ENCODE measurements at places on chromosomes 4 and X. TPM values are rescaled to one million over a fixed set of nuclear protein-coding genes. Genes with fewer than 3 reads are reported as not detected.
A peak's percentile ranks its signal among the peaks of the same experiment; 100 is the strongest.

The SUPT20HL2 gene
- not detected for total RNA-seq

The CFI gene
- 1.1 TPM for total RNA-seq

The PPP2R2C gene
- total RNA-seq, result 2.7 TPM

The PASD1 gene
- not detected for total RNA-seq

The CXCL10 gene
- not detected for total RNA-seq

The PPBP gene
- not detected for total RNA-seq

The TAF7L gene
- total RNA-seq, result not detected

GRCh38 chrX:43910012-43910411 is 27.8 kb upstream of the MAOB start:
- no peaks in the 10 kb centered on the region for H3K36me3 ChIP-seq
- no peak for DNase-seq
- H3K27me3 ChIP-seq, result no peaks in the 10 kb centered on the region
- no peak overlapping the region for H3K4me3 ChIP-seq
- H3K4me1 ChIP-seq, result no peaks in the 10 kb centered on the region

DNA sequence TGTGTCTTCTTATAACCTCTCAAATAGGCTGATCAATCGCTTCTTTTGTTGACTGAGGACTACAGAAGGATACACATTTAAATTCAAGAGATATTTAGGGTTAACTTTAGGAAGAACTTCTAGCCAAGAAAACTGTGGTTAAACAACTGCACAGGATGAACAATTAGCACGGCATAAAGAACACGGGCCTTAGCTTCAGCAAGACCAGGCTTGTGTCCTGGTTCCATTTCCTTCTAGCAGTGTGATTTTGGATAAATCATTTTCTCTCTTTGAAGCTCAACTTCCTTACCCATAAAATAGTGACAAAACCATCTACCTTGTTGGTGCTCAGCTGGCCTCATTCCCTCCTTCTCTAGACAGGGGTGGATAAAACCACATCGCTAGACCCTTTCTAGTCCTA is 117.6 kb downstream of the TSPAN5 start:
- H3K27me3 ChIP-seq, result no peaks in the 10 kb centered on the region
- no peak overlapping the region for H3K4me3 ChIP-seq
- H3K4me1 ChIP-seq, result no peaks in the 10 kb centered on the region

DNA sequence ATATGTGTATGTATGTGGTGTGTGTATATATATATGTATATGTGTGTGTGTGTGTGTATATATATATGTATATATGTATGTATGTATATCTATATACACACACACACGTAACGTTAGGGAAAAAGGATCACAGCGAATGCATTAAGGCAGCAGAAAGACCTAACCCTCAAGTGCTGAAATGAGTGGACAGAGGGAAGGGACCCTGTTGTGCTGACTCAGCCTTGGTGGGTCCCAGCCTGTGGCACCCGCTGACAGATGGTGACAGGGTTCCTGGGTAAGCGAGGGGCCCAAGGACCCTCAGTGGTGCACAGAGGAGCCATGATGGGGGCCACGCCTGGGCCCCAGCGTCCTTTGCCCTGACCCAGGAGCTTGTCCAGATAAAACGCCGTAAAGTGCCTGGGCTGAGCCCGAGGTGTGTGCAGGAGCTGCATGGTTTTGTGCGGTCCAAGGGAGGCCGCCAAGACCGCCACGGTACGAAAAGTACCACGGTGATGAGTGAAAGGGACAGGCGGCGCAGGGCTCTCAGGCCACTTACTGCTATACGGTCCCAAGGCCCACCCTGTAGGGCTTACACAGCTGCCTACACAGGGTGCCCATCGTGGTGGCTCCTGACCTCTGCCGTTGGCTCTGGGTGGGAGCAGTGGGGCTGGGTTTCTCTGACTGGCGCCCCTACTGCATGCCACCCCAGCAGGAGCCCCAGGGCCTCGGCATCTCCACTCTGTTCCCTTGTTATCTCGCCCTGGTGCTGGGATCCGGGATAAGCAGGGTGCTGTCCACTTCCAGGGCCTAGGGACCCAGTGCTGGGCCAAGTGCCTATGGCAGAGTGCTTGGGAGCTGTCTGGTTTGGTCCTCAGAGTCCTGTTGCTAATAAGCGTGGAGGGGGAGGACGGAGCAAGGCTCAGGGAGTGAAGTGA is 10.0 kb downstream of the SH3BP2 start:
- H3K27me3 ChIP-seq, result no peaks in the 10 kb centered on the region
- peaks cover 54% of the 10 kb centered on the region for H3K4me1 ChIP-seq
- peak; percentile 8 for DNase-seq
- H3K27ac ChIP-seq, result no peak overlapping the region
- H3K4me3 ChIP-seq, result no peak overlapping the region

GRCh38 chr4:147493307-147493706 is 12.4 kb downstream of the EDNRA start:
- no peaks in the 10 kb centered on the region for H3K36me3 ChIP-seq
- no peaks in the 10 kb centered on the region for H3K4me1 ChIP-seq
- no peak overlapping the region for H3K4me3 ChIP-seq
- no peak for DNase-seq
- peak overlapping the region; percentile 16 for H3K27ac ChIP-seq
- H3K27me3 ChIP-seq, result no peaks in the 10 kb centered on the region

- H3K27ac ChIP-seq, result no peak overlapping the region
- H3K4me3 ChIP-seq, result peak overlapping the region; percentile 51
- DNase-seq, result no peak
Observed at GRCh38 chr4:3765271-3766035, 732 bp upstream of the ADRA2C start.

GRCh38 chr4:89446193-89446592 is 138.6 kb upstream of the GPRIN3 start:
- no peaks in the 10 kb centered on the region for H3K27me3 ChIP-seq
- no peak overlapping the region for H3K27ac ChIP-seq
- no peaks in the 10 kb centered on the region for H3K36me3 ChIP-seq
- H3K4me1 ChIP-seq, result no peaks in the 10 kb centered on the region
- no peak for DNase-seq

- no peaks in the 10 kb centered on the region for H3K36me3 ChIP-seq
- H3K27me3 ChIP-seq, result no peaks in the 10 kb centered on the region
- H3K4me3 ChIP-seq, result no peak overlapping the region
- H3K27ac ChIP-seq, result no peak overlapping the region
Observed at GRCh38 chr4:98516042-98516440, 142.4 kb downstream of the TSPAN5 start.

- H3K4me1 ChIP-seq, result peaks cover 23% of the 10 kb centered on the region
- H3K27me3 ChIP-seq, result no peaks in the 10 kb centered on the region
- no peak overlapping the region for H3K4me3 ChIP-seq
- peak overlapping the region; percentile 71 for H3K27ac ChIP-seq
Observed at GRCh38 chr4:99403380-99404184, 31.6 kb downstream of the ADH7 start.

DNA sequence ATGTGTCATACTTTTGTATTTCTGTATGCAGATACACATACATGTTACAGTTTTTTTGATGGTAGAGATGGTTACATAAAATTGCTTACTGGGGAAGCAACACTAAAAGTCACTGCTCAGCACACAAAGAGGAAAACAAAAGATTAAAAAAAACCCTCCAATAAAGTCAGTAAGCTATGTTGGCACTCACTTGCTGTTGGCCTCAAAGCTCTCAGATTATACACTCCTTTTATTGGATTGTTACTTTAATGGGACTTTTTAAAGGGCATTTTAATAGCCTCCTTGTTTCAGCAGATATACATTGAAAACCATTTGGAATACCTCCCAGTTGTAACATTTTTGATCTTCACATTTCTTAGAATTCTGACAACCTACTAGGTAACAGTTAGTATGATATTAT is 222.0 kb upstream of the HHIP start:
- DNase-seq, result no peak
- no peaks in the 10 kb centered on the region for H3K4me1 ChIP-seq
- H3K4me3 ChIP-seq, result no peak overlapping the region
- no peak overlapping the region for H3K27ac ChIP-seq
- H3K27me3 ChIP-seq, result no peaks in the 10 kb centered on the region

GRCh38 chrX:150234126-150234525 is 129.0 kb upstream of the MAMLD1 start:
- DNase-seq, result no peak
- peaks cover 2% of the 10 kb centered on the region for H3K4me1 ChIP-seq
- H3K36me3 ChIP-seq, result no peaks in the 10 kb centered on the region
- no peaks in the 10 kb centered on the region for H3K27me3 ChIP-seq
- no peak overlapping the region for H3K4me3 ChIP-seq

DNA sequence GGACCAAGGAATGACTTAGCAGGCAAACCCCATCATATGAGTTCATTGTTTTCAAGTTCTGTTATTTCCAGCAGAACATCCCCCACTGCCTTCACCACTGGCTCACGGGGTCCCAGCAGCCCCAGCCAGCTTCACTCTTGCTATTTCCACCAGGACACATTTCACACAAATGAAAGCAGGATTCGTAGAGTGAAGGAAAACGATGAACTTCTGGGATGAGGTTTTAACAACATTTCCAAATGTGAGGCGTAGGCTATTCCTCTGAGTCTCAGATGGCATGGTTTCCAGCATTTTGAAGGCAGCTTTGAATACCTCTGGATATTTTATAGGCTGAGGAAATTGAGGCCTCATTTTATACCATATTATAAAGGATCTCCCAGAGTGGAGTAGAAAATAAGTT is 32.9 kb upstream of the EGFL6 start:
- no peak for DNase-seq
- no peak overlapping the region for H3K4me3 ChIP-seq
- no peak overlapping the region for H3K27ac ChIP-seq
- H3K27me3 ChIP-seq, result no peaks in the 10 kb centered on the region
- no peaks in the 10 kb centered on the region for H3K36me3 ChIP-seq

DNA sequence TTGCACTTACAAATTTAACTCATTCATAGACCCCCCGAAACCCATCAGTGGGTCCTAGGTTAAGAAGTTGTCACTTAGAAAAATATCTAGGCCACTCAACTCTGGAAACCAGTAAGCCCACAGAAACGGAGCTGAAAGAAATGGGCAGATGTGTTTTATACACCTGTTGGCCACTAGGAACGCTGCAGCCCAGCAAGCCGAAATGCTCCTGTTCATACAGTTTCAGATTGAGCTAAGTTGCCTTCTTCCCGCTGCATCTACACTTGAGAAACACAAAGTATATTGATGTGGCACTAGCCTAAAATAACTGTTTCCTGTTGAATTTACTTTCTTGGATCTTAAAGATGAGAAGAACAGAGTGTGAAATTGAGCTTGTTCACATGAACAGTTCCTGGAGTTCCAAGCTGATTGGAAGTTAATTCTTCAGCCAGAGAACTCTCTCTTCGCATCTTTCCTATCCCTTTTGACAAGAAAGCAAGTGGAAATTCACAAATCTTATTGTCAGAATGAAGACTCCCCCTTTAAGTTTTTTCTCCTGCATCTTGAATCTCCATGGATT is 174.1 kb downstream of the RBMX2 start:
- no peaks in the 10 kb centered on the region for H3K4me1 ChIP-seq
- H3K27ac ChIP-seq, result no peak overlapping the region
- H3K27me3 ChIP-seq, result peaks cover 4% of the 10 kb centered on the region
- no peaks in the 10 kb centered on the region for H3K36me3 ChIP-seq

DNA sequence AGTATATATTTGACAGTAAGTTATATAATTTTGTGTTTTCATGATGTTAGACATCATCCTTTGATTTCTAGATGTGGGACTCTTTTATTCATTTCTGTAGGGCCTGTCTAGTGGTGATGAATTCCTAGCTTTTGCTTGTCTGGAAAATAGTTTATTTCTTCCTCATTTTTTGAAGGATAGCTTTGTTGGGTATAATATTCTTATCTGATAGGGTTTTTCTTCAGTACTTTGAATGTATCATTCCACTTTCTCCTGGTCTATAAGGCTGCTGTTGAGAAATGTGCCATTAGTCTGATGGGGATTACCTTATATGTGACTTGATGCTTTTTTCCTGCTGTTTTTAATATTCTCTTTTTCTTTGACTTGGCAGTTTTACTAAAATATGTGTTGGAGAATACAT is 1104.5 kb downstream of the FAT4 start:
- H3K27ac ChIP-seq, result no peak overlapping the region
- H3K27me3 ChIP-seq, result no peaks in the 10 kb centered on the region
- no peaks in the 10 kb centered on the region for H3K4me1 ChIP-seq
- DNase-seq, result no peak
- H3K36me3 ChIP-seq, result no peaks in the 10 kb centered on the region
- H3K4me3 ChIP-seq, result no peak overlapping the region

DNA sequence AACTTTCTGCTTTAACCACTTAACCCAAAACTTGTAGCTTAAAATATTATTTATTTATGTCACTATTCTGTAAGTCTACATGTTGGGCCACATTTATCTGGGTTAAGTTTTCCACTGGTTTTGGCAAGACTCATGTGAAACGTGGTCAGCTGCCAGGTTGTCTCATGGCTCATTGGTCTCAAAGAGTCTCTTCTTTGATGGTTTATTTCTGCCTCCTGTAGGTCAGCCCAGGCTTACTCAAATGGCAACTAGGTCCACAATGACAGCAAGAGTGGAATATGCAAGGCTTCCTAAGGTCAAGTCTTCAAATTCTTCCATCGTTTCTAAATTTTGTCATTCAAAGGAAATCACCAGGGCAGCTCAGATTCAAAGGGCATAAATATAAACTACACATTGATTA is 828.7 kb downstream of the PCDH7 start:
- DNase-seq, result no peak
- no peak overlapping the region for H3K27ac ChIP-seq
- no peaks in the 10 kb centered on the region for H3K36me3 ChIP-seq
- H3K27me3 ChIP-seq, result no peaks in the 10 kb centered on the region
- no peaks in the 10 kb centered on the region for H3K4me1 ChIP-seq
- no peak overlapping the region for H3K4me3 ChIP-seq

DNA sequence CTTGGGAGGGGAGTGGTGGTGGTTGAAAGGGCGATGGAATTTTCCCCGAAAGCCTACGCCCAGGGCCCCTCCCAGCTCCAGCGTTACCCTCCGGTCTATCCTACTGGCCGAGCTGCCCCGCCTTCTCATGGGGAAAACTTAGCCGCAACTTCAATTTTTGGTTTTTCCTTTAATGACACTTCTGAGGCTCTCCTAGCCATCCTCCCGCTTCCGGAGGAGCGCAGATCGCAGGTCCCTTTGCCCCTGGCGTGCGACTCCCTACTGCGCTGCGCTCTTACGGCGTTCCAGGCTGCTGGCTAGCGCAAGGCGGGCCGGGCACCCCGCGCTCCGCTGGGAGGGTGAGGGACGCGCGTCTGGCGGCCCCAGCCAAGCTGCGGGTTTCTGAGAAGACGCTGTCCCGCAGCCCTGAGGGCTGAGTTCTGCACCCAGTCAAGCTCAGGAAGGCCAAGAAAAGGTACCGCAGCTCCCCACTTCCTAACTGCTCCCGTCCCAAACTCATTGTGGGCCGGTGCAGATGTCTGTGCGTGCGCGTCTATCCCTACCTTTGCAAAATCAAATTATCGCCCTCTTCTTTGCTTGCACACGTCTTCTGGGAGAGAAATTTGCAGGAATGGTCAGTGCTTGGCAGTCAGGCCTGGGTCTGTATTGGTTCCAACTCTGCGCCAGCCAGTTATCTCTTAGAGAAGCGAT is 533 bp downstream of the IL15 start:
- peak overlapping the region; percentile 97 for H3K4me3 ChIP-seq
- peak; percentile 6 for DNase-seq
- peak overlapping the region; percentile 88 for H3K27ac ChIP-seq
- peaks cover 26% of the 10 kb centered on the region for H3K4me1 ChIP-seq

All from gastrocnemius medialis (tissue), 4 donors.